Activated naive CD4-positive, alpha-beta T cell (primary cell): ENCODE measurements at places on chromosomes 5 and 9.

DNA sequence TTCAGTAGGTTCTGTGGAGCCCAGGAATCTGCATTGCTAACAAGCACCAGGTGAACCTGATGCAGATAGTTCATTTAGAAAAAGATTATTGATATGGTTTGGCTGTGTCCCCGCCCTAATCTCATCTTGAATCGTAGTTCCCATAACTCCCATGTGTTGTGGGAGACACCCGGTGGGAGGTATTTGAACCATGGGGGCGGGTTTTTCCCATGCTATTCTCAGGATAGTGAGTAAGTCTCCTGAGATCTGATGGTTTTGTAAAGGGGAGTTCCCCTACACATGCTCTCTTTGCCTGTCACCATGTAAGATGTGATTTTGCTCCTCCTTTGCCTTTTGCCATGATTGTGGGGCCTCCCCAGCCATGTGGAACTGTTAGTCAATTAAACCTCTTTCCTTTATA, 212.0 kb downstream of the RAB3C start:
- no peak for DNase-seq

GRCh38 chr9:20361656-20362570, 260.4 kb downstream of the MLLT3 start:
- no peak for DNase-seq

DNA sequence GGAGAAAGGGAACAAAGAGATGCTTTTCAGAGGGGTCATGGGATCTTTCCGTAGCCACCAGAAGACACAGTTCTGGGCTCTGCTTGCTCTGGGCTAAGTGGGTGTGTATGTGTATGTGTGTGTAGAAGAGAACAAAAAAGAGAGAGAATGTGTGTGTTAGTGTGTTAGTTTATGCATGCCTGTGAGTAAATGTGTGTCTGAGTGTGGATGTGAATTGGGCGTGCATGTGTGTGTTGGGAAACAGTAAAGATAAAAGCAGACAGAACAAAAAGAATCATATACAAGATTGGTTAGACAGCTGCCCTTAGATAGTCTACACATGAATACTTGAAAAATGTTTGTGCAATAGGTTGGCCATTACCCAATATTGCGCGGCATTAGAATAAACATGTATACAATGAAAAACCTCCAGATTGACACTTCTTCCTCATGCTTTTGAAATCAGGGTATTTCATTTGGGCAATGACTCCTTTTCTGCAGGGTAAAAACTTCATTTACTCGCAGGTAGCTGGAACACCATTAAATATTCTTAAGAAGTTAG, 36.5 kb upstream of the HSPA9 start:
- no peak for DNase-seq

GRCh38 chr5:170293273-170293672, 4.3 kb downstream of the LCP2 start:
- no peak for DNase-seq

- no peak for DNase-seq
Observed at GRCh38 chr5:112333331-112333781, 85.7 kb downstream of the EPB41L4A start.
